ENCODE measurements at places on chromosomes 2 and 18.

DNA sequence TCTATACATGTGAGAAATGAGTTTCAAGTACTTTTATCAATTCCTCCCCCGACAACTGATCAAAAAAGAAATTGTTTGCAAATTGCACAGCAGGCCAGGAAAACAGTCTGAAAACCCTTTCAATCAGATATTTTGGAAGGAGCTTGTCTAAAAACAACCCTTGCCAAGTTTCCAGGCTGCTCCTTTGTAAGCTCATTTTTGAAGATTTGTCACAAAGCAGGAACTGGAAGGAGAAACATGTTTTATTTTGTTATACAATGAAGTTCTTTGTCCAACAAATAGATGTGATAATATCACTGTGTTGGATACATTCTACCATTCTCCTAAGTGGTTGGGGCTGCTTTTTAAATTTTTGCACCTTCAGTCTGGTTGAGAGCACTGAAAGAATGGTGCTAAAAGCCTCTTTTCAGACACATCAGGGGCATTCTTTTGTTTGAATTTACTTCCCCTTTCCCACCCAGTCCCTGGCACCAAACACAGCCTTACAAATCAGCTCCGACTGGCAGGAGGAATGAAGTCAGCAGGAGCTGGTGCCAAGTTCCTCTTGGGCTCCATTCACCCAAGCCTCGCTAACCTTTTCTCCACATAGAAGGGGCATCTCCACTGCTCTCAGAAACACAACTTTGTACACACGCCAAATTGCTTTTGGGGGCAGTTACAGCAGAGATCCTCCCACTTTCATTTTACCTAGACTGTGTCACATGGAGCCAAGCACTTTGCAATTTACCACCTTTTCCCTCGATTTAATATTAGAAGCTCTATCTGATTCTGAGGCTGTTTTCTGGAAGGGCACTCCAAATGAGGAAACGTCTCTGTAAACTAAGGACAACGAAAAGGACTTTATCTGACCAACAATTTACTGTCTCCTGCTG is 88.0 kb downstream of the C1D start:
- DNase-seq, result no peak

GRCh38 chr2:4604767-4605166 is 901.4 kb downstream of the DCDC2C start:
- no peak for DNase-seq

GRCh38 chr18:27605107-27605834 is 420.2 kb upstream of the CHST9 start:
- no peak for DNase-seq

- DNase-seq, result no peak
Measured at GRCh38 chr2:205758051-205758450, 75.8 kb downstream of the NRP2 start.

- DNase-seq, result no peak
Measured at GRCh38 chr18:77784759-77785379, 535.2 kb downstream of the GALR1 start.

DNA sequence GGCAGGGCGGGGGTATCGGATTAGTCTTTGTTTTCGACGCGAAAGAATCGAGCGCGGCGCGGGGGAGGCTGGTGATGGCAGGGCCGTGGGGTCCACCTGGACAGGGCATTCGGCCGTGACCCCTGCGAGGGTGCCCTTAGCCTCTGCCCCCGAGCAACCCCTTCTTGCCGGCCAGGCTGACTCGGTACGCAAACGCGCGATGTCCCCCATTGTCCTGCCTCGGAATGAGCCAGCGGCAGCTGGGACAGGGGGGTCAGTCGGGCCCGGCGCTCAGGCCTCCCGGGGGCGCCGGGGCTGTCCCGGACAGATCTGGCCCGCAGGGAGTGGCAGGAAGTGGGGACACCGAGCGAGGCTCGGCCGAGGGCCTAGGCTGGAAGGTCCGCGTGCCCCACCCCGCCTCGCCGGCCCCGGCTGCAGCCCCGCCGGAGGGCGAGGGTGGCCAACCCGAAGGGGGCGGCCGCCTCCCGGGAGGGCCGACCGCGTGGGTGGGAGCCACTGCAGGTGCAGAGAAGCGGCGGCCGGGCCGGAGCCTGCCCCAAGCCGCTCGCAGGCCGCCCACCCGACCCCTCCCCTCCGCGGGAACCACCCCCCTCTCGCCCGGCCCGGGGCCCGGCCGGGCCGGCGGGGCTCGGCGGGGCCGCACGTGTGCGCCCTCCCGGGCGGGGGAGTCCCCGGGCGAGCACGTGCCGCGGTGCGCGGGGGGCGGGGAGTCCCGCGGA is at the start of gene TET3:
Gene TET3 (plus strand): TSS at position 708 of the 719 bp plus-strand sequence. CDS start 1,494 bp downstream, outside the sequence.
- DNase-seq, result peak; percentile 55

DNA sequence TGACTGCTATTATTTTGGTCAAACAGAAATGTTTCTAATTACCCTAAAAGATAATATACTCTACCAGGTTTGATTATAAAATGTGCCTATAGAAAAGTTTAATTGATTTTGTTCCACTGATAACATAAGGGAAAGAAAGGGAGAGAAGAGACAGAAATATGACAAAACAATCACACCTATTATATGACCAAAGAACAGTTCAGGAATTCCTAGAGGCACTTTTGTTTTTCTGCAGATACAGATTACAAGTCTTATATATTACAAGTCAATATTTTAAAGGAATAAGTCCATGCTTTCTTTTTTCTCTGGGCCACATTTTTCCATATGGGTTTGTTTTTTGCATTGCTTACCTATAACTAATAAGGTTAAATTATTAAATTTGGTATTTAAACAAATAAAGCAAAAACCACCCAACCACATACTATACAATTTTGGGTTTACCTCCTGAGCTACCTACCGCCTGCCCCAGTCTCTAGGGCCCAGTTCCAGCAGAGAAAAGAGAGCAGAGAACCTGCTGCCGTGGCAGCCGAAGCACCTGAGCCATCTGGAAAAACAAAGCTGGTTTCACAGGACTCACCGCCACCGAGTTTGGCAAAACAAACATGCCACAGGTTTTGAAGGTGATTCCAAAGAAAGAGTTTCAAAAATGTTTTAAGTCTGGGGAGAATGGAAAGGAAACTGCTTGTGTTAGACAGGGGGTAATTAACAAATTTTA is 92.1 kb downstream of the DYM start:
- DNase-seq, result no peak

DNA sequence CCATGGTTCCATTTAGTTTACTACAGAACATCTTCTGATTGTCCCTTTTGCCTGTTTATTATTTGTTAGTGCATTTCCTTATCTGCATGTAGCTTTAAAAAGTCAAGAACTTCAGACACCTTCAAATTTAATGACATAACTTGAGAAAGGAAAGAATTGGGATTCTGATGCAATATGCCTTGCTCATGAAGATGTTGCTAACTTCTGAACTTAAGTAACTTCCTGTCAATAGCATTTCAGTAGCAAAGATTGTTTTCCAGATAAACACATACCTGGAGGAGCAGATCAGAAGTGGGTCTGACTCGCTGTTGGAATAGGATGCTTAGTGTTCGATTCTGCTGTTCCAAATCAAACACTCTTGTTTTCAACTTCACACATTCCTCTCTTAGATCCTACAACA is 190.2 kb upstream of the LYPD1 start:
- DNase-seq, result no peak

GRCh38 chr2:37891846-37892435 is 33.1 kb upstream of the RMDN2 start:
- no peak for DNase-seq

DNA sequence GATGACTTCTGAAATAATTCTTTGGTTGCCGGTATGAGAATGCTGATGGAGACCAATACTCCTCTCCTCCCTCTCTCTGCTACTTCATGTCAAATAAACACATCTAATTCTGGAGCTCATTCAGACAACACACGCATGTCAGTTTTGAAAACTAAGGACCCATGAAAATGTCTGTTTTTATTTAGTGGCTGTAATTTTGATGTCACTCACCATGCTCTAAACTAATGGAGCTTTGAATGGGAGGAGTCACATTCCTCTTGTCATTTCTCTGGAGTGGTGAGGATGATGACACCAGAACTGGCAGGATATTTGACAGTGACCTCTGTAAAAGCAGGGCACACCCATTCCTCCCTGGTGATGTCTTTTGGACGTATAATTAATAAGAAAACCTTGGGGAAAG is 163.0 kb downstream of the PHLPP1 start:
- DNase-seq, result no peak

DNA sequence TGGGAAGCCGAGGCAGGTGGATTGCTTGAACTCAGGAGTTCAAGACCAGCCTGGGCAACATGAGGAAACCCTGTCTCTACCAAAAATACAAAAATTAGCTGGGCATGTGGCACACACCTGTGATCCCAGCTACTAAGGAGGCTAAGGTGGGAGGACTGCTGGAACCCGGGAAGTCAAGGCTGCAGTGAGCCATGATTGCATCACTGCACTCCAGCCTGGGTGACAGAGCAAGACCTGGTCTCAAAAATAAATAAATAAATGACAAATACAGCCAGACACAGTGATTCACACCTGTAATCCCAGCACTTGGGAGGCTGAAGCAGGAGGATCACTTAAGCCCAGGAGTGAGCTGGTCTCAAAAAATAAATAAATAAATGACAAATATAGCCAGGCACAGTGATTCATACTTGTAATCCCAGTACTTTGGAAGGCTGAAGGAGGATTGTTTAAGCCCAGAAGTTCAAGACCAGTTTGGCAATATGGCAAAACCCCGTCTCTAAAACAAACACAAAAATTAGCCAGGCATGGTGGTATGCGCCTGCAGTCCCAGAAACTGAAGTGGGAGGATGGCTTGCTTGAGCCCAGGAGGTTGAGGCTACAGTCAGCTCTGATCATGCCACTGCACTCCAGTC is 6.2 kb downstream of the KANSL3 start:
- DNase-seq, result no peak

GRCh38 chr2:101630224-101630949 is 67.1 kb upstream of the MAP4K4 start:
- no peak for DNase-seq

DNA sequence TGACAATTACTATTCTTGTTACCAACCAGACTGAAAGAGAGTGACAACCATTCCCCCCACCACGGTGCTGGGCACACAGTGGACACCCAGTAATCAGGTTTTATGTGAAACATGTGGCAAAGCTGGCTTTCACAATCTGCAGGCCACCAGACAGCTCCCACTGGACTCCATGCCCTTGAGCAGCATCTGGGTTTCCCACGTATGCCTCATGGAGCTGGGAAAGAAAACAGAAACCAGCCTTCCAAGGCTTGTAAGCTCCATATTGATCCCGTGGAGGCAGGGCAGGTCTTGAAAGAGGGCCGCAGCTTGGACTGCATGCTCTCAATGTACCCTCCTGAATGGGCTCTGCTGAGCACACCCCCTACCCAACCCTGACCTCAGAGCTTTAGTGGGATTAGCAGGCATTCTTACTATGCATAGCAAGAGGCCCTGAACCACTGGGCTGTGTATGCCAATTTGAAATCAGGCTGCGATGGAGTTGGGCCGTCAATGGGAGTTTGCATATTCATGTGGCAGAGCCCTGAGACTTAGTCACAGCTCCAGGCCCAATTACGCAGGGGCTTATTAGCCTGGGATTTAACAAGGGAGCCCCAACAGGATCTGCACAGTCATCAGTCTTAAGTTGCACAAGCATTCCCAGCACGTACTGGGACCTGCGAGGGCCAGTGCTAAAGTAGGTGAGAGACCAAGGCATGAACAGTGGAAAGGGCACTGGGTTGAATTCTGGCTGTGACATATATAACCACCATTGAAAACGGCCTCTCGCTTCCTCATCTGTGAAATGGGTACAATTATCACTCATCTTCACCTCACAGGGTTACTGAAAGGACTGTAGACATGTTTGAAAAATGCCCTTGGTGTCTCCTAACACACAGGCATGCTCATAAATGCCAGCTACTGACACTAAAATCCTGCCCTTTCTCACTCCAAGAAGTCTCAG is 10.5 kb downstream of the C1QL2 start:
- DNase-seq, result no peak

DNA sequence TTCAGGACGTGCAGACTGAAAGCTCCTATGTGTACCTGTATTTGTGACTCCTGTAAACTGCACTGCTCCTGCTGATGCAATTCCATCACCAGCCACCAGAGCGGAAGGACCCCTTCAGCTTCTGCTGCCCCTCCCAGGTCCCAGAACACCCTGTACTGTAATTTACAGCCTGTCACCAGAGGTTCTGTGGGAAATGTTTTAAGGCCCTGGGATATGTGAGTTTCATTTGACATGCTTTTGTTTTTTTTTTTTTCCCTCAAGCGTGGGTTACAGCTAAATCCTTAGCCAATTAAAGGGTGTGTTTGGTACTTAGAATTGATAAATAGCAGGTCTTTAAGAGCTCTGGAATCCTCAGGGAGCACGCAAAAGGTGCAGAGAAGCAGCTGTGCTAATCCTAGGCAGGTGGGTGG is 79.4 kb downstream of the KCTD1 start:
- no peak for DNase-seq

DNA sequence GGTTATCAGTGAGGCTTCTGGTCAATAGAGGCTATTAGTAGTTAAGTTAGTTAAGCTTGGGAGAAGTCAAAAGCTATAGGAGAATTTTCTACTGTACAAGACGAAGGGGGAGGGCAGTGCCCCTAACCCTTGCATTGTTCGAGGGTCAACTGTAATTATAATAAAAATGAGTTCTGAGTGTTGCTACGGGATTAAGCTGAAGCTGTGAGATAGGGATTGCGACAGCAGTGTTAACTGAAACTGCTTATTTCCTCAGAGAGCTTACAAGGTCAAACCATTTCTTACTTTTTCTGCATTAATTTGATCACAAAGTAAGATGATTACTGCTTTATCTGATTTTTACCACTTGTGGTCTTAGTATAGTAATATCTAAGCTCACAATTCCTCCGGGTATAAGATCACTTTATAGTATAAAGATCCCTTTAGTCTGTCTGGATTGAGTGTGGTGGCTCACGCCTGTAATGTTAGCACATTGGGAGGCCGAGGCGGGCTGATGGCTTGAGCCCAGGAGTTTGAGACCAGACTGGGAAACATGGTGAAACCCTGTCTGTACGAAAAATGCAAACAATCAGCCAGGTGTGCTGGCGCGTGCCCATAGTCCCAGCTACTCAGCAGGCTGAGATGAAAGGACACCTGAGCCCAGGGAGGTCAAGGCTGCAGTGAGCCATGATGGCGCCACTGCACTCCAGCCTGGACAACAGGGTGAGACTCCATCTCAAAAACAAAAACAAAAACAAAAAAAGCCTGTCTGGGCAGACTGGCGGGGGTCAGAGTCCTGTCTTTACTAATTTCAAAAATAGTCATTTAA is 119.5 kb upstream of the TLK1 start:
- no peak for DNase-seq

- no peak for DNase-seq
Measured at GRCh38 chr2:9745153-9745899, 97.9 kb upstream of the TAF1B start.

GRCh38 chr2:233990261-233990798 is 60.2 kb upstream of the SPP2 start:
- DNase-seq, result peak; percentile 20

- no peak for DNase-seq
Measured at GRCh38 chr2:176122683-176123410, at the start of gene HOXD9. HOXD9 (plus strand) TSS chr2:176122719; CDS start chr2:176122769, 50 bp downstream.

DNA sequence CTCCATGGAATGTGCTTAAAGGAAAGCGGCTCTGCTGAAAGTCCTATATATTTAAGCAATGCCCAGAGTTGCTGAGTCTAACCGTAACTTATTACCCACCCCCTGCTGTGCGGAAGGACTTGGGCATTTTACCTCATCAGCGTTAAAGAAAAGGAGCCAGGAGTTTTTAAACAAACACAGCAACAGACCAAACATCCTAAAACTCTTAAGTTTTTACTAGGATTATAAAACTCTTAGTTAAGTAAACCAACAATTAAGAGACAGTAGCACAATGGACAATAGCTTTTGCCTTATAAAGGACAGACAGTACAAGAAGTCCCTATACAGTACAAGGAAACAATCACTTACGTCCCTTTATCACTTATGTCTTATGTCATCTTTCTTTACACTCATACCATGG is 90.2 kb downstream of the ZNF521 start:
- no peak for DNase-seq

- no peak for DNase-seq
Measured at GRCh38 chr2:146437712-146438111, 1407.1 kb upstream of the ACVR2A start.
